ENCODE measurements at places on chromosomes 2 and 18.

- no peak for ATAC-seq
Measured at GRCh38 chr18:40672590-40672989, 1282.4 kb upstream of the PIK3C3 start.

DNA sequence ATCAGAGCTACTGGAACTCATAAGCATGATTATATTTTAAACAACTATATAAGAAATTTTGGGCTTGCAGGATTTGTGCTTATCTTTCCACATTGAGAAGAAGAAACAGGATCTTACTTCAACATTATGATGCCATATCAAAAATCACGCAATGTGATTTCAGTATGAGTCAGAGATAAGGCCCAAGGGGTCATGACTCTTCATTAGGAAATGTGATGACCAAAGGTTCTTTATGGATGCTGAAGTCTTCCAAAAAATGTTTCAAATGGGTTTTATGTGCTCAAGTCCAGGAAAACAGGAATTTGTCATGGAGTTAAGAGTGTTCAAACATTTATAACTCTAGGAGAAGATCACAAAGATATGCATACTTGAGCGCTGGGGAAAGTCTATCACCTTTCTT, 7.8 kb upstream of the SERPINB2 start:
- ATAC-seq, result no peak

DNA sequence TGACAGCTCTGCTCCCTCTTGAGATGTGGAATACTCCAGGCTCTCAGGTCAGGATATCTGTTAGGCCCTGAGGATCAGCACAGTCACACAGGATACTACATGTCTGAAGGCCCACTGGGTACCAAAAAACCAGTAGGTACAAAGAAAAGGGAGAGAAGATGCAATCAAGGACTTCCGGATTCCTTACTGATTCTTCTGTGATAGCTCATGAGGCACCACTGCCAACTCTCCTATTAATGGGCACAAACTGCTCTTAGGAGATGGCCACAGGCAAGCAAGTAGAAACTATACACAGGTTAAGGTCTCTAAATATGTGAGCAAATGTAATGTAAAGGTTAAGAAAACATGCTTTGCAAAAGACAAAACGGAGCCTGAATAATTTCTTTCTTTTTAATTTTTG, 3.5 kb downstream of the TMEM127 start:
- ATAC-seq, result no peak

DNA sequence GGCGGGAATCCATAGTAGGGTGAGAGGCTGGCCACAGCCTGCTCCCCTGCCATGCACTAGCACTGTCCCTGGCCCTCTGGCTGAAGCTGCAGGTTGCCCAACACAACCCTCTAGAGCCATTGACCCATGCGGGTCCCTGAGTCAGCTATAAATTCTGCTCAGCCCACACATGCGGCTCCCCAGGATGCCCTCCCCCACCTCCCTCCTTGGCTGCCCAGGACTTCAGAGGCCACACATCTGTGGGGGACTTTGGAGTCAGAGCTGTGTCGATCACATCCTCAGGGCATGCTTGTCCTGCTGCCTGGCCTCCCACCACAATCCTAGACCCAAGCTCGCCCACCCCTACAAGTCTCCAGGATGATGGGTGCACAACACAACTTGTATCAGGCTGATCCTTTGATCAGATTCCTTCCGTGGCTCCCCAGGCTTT, 97.0 kb downstream of the TFCP2L1 start:
- no peak for ATAC-seq

DNA sequence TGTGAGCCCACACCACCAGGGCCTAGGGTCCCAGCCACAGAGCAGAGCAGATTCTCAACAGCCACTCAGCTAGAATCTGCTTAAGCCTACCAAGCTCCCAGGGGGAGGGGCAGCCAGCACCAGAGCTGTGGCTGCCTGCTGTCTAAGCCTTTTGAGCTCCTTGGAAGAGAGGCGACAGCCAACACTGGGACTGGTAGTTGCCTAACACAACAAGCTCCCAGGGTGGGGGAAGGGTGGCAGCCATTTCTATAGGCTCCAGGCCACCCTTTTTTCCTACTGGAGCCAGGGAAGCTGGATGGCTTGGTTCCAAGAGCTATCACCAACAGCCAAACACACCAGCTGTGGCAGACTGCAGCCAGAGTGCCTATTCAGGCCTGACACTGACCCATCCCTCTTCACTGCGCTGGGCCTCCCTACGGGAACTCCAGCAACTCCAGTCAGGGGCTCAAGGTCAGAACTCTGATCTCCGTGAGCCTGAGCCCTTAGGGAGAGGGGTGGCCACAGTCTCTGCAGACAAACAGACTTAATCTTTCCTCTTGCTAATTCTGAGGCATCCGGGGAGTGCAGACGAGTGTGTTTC, 1824.3 kb upstream of the CELF4 start:
- no peak for ATAC-seq

- no peak for ATAC-seq
Measured at GRCh38 chr2:126241001-126241400, 415.0 kb upstream of the GYPC start.

DNA sequence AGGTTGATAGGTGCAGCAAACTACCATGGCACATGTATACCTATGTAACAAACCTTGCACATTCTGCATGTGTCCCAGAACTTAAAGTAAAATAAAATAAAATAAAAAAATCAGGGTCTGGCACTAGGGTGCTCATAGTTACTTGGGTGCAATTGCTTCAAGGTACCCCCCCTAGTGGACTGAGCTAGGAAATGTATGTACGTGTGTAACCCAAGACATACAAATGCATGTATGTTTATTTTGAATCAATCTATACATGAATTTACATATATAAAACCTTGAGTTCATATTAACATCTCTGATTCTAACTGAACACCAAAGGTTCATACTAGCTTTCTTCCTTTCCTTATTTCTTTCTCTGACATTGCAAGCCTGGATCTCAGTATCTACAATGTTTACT, 51.5 kb downstream of the USP37 start:
- no peak for ATAC-seq

- ATAC-seq, result no peak
Measured at GRCh38 chr2:70832386-70832785, 3.2 kb downstream of the CD207 start.

GRCh38 chr2:228104215-228104614, 77.3 kb downstream of the SPHKAP start:
- no peak for ATAC-seq

DNA sequence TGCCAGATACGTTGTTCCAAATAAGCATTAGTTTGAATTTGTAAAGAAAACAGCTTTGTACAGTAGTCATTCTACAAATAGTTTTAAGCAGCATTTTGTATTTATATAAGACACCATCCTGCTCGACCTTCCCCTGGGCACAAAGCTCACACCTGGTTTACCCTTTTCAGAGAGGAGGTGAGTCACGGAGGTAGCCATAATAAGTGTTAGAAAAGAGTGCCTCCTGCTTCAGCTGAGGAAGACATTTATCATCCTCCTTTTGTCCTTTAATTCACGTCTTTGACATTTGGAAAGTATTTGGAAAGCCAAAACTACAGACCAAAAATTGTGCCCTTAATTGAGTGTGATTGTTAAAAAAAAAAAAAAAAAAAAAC, 6.8 kb downstream of the RAB12 start:
- ATAC-seq, result no peak

DNA sequence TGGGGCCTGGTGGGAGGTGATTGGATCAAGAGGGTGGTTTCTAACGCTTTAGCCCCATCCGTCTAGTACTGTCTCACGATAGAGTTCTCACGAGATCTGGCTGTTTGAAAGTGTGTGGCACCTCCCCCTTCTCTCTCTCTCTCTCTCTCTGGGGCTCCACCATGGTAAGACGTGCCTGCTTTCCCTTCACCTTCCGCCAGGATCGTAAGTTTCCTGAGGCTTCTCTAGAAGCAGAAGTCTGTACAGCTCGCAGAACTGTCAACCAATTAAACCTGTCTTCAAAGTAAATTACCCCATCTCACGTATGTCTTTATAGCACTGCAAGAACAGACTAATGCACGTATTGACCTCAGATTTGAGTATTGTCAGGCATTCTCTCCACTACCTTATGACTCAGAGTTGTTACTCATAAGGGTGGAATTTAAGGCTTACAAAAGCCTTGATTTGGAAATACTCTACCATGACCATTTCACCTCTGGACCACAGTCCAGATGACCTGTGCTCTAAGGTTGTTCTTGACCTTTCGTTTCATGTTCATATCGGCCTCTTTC, 99.5 kb upstream of the AGAP1 start:
- no peak for ATAC-seq

GRCh38 chr18:65124633-65125032, 626.2 kb upstream of the CDH7 start:
- no peak for ATAC-seq

- no peak for ATAC-seq
Measured at GRCh38 chr2:164898475-164898874, 56.9 kb downstream of the SLC38A11 start.

GRCh38 chr18:30387401-30387800, 655.1 kb downstream of the DSC3 start:
- ATAC-seq, result no peak

GRCh38 chr2:8541223-8541622, 140.6 kb upstream of the ID2 start:
- no peak for ATAC-seq

DNA sequence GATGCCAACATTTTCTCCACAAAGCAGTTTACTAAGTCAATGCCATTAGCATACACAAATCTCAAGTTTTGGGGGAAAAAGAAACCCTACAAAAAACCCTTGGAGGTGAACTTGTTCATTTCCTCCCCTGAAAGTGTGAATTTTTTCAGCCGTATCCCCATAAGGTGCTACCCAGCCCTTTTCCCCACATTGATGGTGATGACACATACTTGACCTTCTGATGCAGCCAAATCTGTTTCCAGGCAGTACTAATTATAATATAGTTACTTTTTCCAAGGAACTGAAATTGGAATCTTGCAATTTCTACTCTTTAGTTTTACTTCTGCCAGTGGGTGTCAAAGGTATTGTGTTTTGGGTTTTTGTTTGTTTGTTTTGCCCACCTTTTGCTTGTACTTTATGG, 474.5 kb downstream of the TGIF1 start:
- no peak for ATAC-seq

- no peak for ATAC-seq
Measured at GRCh38 chr2:241064008-241064801, 37.9 kb downstream of the MTERF4 start.

DNA sequence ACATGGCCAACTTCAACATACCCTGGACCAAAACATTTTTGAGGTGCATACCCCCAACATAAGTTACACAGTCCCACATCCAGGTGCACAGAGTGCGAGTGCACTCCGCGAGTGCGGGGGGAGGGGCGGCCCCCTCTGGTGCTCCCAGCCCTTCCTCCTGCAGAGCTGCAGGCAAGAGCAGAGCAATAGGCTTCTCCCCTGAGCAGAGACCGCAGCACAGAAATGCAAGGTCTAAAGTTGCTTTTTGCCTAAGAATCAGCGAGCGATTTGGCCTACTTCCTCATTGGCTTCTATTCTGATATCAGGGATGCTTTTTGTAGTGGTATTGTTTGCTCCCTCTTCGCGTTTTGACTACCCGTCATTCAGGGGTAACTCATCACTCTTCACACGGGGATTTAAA, 40.6 kb downstream of the BOLA3 start:
- no peak for ATAC-seq

GRCh38 chr2:5367321-5367720, 324.9 kb upstream of the SOX11 start:
- ATAC-seq, result no peak

- ATAC-seq, result no peak
Measured at GRCh38 chr2:8575834-8576423, 105.9 kb upstream of the ID2 start.

- ATAC-seq, result no peak
Measured at GRCh38 chr2:168461178-168461941, 5.3 kb downstream of the CERS6 start.

DNA sequence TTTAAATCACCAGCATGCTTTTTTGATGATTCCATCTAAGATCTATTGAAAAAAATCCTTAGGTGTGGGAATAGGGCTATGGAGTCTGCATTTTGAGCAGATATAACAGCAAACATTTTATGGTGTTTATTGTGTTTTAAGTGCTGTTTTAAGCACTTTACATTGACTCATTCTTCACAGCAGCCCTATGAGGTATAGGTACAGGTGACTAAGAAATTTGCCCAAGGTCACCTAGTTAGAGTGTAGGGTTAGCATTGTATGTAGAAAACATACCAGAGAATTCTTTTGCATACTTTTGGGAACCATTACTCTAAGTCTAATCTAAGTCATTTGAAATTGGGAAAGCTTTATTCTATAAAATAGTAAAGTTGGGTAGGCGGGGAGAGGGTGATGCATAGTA, 31.3 kb downstream of the PPM1B start:
- no peak for ATAC-seq

- no peak for ATAC-seq
Measured at GRCh38 chr2:164187121-164187520, 434.2 kb downstream of the GRB14 start.

DNA sequence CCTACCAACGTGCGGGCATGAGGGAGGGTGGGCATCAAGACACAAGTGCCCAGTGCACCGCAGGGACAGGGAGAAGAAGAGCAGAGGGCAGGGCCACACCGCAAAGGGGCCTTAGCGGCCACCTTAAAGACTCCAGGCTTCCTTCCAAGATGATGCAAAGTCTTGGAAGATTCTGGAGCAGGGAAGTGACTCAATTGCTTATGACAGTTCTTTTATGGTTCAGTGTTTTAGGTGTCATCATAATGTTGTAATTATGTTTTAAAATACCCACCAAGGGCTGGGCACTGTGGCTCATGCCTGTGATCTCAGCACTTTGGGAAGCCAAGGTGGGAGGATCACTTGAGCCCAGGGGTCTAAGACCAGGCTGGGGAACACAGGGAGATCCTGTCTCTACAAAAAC, 44.5 kb upstream of the SEMA4C start:
- ATAC-seq, result peak; percentile 69

GRCh38 chr2:114762986-114763385, 320.5 kb downstream of the DPP10 start:
- no peak for ATAC-seq

DNA sequence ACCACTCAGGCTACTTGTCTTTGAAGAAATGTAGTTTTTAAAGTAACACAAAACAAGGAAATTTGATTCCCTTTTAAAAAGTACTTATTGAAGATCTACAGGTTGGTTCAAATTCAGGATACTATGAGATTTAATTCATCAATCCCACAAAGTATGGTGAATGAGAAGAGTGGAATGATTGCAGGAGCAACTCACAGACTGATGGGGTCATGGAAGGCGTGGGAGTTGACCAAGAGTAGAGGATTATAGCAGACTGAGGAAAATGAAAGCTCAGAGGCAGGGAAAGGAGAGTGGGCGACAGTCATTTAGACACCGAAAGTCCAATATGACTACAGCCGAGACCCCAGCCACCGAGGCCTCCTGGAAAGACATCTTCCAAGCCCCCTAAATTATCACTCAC, 12.5 kb upstream of the DAPL1 start:
- no peak for ATAC-seq

DNA sequence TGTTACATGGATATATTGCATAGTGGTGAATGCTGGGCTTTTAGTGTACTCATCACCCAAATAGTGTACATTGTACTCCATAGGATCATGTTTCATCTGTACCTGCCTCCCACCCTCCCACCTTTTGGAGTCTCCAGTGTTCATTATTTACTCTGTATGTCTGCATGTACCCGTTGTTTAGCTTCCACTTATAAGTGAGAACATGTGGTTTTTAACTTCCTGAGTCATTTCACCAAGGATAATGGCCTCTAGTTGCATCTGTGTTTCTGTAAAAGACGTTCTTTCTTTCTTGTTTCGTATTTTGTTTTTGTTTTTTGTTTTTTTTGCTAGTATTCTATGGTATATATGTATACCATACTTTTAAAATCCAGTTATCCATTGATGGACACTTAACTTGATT, 107.5 kb downstream of the MSTN start:
- no peak for ATAC-seq

GRCh38 chr2:231601356-231602229, 8.9 kb downstream of the TEX44 start:
- ATAC-seq, result no peak

- no peak for ATAC-seq
Measured at GRCh38 chr2:238971318-238972145, 123.6 kb downstream of the TWIST2 start.

Data from gastroesophageal sphincter (tissue), 4 donors.